ENCODE measurements at places on chromosomes 4 and X.

DNA sequence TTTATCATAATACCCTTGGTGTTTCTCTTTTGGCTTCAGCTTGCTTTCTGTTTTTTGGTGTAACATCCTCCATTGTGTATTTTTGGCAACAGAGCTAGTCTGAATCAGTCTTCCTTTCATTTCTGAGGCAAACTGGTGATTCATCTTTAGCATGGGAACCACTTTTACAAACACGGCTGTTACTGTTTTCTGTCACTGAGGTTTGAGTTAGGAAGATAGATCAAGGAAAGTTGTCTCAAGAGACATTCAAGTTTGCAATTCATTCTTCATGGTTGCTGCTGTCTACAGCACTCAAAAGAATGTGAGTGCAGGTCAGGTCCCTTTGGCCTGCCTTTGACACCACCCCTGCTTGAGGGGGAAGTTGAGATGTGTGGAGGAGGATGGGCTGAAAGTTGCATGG, 36.3 kb downstream of the IL21 start:
- no peak for DNase-seq

- DNase-seq: no peak
Observed at GRCh38 chrX:28225513-28225912, 244.3 kb upstream of the DCAF8L1 start.

DNA sequence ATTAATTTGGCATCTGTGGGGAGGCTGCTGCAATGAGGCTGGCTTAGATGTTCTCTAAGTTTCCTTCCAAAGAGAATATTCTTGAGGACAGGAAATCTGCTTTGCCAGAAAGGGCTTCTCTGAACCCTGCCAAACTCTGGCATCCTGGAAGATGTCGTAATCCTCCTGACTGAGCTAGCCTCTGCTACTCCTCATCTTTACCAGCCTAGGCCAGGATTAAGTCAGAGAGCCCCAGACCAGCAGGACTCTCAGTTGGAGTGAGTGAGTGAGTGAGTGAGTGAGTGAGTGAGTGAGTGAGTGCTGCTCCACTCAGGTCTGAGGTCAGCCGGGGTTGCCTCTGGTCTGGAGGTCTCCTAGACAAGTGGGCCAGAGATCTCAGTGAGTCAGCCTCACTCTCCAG, 104.9 kb upstream of the SOD3 start:
- no peak for DNase-seq

DNA sequence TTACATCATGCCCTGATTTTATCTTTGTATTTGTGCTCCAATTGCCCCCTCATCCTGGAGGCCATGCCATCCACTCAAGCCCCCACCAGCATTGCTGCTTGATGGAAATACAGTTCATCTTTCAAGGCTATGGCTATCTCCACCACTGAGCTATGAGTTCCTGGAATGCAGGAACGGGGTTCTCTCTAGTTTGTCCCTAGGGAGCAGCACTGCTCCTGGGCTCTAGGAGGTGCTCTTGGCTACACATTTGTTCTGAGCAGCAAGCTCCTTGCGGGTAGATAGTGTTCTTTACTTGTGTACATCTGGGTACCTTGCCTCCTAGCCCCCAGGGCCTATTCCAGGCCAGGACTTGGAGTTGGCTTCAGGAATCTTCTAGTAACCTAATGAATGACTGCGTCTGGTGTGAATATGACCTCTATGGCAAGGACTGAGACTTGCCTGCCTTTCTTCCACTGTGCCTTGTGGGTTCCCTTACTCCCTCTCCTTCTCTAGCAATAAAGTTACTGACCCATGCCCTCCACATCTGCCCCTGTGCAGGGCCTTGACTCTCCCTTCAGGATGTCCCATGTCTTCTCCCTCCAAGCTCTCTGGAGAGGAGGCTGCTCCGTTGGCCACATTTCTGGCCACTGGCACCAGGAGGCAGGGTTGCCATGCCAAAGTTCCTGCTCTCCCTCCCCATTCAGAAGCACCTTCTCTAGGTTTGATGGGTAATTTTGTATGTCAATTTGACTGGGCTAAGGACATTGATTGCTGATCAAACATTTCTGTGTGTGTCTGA, 7.6 kb downstream of the CITED1 start:
- DNase-seq: no peak

DNA sequence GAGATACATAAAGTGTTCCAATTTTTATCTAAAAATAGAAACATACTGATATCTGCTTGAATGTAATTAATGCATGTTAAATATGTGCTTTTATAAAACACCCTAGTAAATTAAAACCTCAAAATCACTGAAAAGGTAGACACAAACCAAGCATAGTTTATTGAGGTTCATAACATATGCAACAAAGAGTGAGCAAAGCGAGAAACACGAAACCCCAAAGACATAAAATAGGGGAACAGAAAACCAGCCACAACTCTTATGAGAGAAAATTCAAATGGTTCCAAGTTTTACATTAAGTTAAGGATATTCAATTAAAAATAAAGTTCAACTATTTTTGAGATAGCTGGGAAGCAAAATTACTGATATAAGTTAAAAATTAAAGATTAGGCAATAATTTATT, 336.4 kb upstream of the AGA start:
- no peak for DNase-seq

DNA sequence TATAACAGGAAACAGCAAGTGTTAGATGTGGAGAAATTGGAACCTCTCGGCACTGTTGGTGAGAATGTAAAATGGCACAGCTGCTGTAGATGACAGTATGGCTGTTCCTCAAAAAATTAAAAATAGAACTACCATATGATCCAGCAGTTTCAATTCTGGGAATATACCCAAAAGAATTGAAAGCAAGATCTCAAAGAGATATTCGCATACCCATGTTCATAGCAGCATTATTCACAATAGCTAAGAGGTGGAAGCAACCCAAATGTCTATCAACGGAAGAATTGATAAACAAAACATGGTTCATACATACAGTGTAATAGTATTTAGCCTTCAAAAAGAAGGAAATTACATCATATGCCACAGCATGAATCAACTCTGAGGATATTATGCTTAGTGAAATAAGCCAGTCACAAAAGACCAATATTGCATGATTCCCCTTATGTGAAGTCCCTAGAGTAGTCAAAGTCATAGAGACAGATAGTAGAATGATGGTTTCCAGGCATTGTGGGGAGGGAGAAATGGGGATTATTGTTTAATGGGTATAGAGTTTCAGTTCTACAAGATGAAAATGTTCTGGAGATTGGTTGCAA, 467.7 kb downstream of the IDS start:
- no peak for DNase-seq

DNA sequence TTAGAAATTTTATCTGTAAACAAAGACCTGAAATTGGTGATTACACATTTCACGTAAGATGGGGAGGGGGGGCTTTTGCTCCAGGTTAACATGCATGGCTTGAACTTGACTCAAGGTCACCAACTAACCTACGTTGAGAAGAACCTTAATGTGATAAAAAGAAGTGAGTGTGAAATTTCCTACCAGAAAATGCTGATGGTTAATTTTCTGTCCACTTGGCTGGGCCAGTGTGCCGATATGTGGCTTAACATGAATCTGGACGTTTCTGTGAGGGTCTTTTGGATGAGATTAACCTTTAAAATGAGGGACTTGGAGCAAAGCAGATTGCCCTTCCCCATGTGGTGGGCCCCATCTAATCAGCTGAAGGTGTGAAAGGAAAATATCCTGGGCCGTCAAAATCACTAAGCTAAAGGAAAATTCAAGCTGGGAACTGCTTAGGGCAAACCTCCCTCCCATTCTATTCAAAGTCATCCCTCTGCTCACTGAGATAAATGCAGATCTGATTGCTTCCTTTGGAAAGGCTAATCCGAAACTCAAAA, 107.3 kb upstream of the ENPP6 start:
- no peak for DNase-seq

DNA sequence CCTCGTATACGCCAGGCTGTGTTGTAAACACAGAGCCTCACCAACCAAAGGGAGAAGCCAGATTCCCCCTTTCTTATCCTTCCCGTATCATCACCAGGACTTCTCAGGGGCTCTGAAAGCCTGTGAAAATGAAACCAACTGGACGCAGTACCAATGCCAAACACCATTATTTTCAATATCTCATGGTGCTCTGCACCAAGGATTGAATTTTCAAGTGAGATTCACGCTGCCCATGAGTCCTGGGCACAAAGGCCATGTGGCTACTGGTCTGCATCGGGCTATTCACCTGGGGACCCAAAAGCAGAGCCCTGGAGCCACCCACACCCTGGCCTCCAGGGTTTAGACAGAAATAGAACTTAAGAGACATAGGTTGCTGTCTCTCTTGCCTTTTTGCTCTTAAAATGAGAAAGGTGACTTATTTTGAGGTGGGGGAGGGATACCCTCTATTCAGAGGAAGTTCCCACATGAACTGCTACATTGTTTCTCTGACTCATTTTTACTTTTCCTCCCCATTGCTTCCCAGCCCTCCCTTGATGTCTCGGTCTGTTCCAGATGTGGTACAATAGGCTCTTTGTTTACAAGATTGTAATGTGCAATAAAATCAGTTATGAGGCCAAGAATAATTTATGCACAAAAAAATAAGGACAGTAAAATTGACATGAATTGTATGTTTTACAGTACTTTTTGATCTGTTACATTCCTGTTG, 55.4 kb downstream of the MAML3 start:
- DNase-seq: no peak

- DNase-seq: no peak
Observed at GRCh38 chr4:156779042-156779441, 192.6 kb downstream of the PDGFC start.

GRCh38 chr4:34469516-34469915, 1774.8 kb downstream of the ARAP2 start:
- no peak for DNase-seq

- no peak for DNase-seq
Observed at GRCh38 chr4:14529653-14530052, 472.6 kb upstream of the CPEB2 start.

DNA sequence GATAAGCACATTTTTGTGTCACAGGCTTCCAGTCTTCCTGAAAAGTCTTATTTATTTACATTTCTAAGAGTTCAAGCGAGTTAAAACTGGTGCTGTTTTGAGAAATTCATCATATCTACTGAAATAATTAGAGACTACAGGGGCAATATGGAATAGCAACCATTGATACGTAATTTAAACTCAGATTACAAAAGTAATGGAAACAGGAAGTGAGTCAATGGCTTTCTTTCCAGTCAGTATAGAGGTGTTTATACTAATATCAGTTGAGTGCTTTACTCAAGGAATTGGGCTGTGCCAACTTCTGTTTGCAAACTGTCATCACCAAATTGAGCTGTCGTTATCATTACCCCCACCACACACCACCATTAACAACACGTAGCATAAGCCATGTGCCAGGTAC, 222.7 kb downstream of the COL25A1 start:
- DNase-seq: no peak

DNA sequence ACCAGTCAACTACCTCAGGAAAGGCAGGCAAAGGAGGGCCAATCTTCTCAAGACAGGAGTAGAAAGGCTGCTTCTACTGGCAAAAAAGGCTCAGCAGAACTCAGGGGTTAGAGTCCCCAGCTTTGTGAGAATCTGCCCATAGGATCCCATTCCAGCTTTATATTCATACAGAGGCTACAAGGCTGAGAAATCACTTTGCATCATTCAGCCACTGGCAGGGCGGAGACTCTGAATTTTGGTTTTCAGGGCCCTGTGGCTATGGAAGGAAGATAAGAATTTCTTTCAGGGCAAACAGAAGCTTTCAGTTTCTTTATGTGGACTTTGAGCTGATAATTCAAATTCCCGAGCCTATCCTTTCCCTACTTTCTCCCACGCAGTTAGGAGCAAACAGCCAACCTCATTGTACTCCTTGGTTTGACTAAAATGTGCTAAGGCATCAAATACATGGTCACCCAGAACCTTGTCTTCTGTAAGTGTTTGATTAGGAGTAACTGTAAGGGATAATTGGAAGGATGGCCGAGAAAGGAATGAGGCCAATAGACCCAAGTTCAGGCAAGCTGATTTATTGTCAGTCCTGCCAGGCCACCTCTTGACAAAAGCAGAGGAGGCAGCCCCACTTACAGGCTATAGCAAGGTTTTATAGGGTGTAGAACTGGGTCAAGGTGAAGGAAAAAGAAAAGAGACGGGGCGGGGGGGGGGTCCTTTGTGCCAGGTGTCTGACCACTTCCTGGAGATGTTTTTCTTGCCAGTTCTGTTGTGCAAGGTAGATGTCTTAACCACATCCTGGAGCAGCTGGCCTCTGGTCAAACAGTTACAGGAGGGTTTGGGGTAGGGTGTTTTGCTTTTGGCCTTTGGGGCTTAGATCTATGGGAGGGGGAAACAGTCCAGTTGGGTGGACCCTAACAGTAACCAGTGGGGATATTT, 165.3 kb upstream of the PPP1R2C start:
- no peak for DNase-seq

DNA sequence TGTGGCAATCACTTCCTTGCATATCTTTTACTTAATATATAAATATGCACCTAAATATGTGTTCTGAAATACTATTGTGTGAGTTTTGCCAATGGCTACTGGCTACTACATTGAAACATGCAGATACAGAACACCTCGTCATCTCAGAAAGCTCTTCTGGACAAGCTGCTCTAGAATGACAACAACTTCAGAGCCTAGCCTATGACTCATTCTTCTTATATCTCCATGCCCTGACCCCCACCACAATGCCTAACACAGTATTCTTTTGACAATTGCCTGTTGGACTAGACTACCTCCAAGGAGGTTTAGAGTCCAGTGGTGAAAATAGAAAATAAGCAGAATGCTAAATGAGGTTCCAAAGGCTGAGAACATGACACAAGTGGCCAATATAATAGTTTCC, 17.6 kb upstream of the DMP1 start:
- no peak for DNase-seq

- no peak for DNase-seq
Observed at GRCh38 chr4:17324386-17324830, 187.5 kb downstream of the QDPR start.

DNA sequence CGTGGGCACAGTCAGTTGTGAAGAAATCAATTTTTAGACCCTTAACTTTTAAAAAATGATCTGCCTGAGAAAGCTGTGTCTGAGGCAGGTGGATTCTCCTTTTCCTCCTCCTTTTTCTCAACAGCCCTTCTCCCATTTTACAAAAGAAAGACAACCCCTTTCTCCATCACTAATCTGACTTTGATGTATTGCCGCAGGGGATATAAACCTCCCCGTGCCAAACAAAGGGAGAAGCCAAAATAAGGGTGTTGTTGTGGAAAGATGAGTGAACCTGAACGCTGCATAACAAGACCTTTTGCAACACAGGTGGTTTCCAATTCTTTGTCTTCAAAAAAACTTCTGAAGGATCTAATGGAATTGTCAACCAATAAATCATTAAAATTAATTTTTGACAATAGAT, 8.4 kb upstream of the FHL1 start:
- DNase-seq: no peak

DNA sequence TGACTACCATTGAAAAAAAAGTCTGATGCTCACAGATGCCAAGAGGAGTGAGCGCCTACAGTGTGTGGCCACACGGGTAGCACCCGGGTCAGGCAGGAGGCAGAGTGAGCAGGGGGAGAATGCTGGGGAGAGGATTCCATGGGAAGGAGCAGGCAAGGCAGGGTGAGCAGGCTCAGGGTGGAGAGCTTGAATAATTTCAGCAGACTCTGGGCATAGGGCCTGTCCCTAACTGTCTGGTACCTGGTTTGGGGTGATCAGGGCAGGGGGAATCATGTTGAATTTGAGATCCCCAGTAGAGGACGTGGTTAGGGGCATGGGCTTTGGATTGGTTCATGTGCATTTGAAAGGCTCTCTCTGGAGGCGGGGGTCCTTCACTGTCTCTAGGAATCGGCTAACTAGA, 51.2 kb upstream of the TLR3 start:
- DNase-seq: no peak

Data from stimulated activated CD4-positive, alpha-beta T cell treated with anti-CD3 and anti-CD28 coated beads, TNF-alpha, amount 100 ng/mL, for 4 hours (primary cell).